ENCODE measurements at places on chromosomes 1 and 21.

GRCh38 chr1:26290882-26291261, 11.0 kb downstream of the SH3BGRL3 start:
- DNase-seq = no peak

DNA sequence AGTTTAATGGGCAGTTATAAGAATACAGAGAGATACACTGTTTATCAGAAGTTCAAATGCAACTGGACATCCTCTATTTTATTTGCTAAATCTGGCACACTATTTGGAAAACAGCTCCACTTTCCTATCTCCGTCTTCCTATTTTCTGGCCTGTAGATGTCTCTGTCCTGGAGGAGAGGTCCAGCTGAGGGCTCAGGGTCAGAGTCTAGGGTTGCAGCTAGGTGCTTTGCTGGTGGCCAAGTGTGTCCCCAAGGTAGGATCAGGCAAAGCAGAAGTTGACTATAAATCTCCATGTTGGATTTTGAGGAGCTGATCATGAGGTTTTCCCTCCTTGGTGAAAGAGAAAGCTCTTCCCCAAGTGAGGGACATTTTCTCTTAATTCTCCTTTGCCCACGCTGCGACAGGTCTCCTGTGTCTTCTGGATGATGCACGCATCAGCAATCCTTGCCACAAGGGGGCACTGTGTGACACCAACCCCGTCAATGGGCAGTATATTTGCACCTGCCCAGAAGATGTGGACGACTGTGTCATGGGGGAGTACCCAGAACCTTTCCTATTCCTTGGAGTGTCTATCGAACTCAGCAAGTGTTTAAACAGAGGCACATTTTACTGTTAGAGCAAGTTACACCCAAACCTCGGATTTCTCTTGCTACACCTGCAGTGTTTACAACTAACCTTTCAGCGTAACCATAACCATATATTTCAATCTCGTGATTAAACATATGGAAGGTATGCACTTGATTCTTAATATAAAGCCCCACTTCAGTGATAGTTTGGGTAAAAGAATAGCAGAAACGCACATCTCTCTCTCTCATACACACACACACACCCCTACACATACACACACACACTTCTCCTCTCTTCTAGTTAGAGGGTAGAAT, 10.2 kb downstream of the ADAM30 start:
- peak; percentile 47 for DNase-seq

GRCh38 chr1:180144659-180145357, 9.9 kb upstream of the QSOX1 start:
- DNase-seq = no peak

GRCh38 chr1:39646232-39647081, 7.0 kb upstream of the HEYL start:
- no peak for DNase-seq

GRCh38 chr21:45588086-45588825, 46.0 kb upstream of the SLC19A1 start:
- DNase-seq = no peak

- no peak for DNase-seq
Observed at GRCh38 chr1:37513795-37514349, 694 bp downstream of the MEAF6 start.

Measured in ACHN (cell line).